ENCODE measurements at places on chromosomes 2 and 18. TPM values are rescaled to one million over a fixed set of nuclear protein-coding genes. Genes with fewer than 3 reads are reported as not detected.

Gene AQP4
- not detected for polyA plus RNA-seq

Gene RGPD4
- not detected for polyA plus RNA-seq

Gene CPO
- polyA plus RNA-seq, result not detected

Gene MTERF4
- polyA plus RNA-seq, result 46.6 TPM

Gene ABCG5
- not detected for polyA plus RNA-seq

Gene TCF23
- polyA plus RNA-seq, result not detected

Gene LHCGR
- polyA plus RNA-seq, result not detected

Gene FN1
- 2.0 TPM for polyA plus RNA-seq

Gene USP40
- polyA plus RNA-seq, result 11.1 TPM

Gene CPLX4
- polyA plus RNA-seq, result not detected

Gene CHRNA1
- not detected for polyA plus RNA-seq

Gene SERPINB3
- polyA plus RNA-seq, result not detected

DNA sequence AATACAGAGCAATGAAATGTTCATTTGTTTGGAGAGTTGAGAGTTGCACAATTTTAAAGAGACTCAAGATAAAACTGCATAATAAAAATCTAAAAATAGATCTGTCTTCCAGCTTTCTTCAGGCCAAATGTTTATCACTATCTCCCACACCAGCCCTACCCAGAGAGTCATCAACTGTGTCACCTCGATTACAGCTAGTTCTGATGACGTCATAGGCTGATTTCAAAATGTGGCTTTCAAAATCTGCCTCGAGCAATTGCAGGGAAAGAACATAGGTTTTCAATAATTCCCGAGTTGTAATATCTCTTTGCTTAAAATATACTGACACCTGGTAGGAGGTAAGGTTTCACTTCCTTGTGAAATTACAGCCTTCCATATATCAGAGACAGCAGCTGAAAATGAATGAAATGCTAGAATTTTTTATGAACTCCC, 677.6 kb upstream of the ID2 start:
- no peak for DNase-seq

DNA sequence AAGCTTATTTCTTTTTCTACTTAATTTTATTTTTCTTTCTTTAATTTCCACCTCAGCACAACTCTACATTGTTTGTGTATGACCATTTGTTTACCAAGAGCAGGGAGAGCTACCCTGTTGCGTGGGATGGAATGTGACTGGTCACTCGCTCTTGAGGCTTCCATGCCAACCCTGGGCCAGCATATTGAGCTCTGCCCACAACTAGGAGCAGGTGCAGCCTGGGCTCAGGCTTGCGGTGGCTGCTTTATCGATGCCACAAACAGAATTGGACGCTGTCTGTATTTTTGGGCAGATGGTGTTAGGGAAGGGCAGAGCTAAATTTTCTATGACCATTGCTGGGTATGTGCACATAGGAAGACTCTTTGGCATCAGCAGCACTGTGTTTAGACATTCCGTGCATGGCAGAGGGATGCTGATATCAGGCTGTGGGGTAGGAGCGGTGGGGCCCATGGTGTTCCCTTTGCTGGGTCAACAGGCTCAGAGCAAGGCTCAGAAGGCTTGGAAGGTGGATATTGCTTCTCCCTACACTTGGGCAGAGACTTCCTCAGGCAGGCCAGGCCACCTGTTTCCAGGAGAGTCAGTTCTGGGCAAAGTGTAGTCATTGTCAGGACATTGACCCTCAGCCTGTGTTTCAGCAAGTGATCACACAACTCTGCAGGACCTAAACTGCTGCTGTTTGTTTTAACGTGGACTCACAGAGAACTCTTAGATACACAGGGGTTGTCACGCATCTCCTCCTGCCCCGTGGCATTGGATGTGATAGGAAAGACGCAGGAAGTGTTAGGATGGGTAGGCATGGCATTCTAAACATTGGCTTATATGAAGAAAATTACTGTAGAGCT, 40.2 kb downstream of the TMEM182 start:
- DNase-seq, result no peak

DNA sequence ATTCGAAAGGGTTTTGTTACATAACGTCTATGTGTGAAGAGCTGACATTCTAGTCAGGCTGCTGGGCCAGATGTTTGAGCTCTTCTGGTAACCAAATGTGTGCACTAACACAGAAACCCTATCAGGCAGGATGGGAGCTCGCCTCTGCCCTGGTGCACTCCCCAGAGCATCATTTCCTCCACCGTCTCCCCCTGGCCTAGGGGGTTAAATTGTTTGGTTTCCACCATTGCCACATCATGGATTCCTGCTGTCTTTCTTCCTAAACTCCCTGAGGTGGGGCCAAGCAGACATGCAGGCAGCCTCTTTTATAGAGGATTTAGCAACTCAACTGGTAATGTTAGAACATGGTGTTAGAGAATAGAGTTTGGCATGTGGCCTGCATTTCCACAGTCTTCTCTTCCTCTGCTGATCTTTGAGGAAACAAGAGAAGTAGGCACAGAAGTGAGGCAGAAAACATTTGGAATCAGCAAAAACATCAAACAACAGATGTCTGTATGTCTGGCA, 87.3 kb downstream of the ANTXR1 start:
- DNase-seq, result no peak

- DNase-seq, result no peak
These were observed 43.8 kb upstream of the SERTAD2 start for GRCh38 chr2:64697297-64698176.

DNA sequence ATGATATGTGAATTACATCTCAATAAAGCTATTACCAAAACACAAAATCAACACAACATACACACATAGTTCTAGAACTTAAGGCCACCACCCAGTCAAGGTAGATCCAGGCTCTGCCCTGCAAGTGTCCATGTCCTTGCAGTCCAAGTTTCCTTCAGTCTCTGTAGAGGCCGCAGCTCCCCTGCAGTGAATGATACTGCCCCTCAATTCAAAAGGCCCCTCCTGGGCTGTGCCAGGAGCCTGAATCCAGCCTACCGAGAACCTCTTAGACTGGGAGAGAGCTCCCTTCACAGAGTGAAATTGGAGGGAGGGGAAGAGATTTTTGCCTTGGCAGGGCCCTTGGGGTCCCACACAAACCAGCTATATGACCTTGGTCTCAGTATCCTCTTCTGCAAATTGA, 42.5 kb upstream of the ATP6V1B1 start:
- no peak for DNase-seq

DNA sequence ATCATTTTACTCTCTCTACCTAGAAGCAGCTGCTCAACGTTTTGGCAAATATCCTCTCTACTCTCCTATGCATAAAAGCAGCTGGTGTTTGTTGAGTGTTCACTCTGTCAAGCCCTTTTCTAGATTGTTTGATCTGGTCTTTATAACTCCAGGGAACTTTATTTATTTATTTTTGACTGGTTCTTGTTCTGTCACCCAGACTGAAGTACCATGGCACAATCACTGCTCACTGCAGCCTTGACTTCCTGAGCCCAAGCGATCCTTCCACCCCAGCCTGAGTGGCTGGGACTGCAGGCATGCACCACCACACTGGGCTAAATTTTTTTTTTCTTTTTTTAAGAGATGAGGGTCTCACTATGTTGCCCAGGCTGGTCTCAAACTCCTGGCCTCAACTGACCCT, 12.7 kb downstream of the CATIP start:
- DNase-seq, result no peak

- DNase-seq, result no peak
These were observed 2.6 kb downstream of the PMAIP1 start for GRCh38 chr18:59902131-59902992.

- DNase-seq, result peak; percentile 88
These were observed 37.0 kb upstream of the METTL21A start for GRCh38 chr2:207662203-207662602.

DNA sequence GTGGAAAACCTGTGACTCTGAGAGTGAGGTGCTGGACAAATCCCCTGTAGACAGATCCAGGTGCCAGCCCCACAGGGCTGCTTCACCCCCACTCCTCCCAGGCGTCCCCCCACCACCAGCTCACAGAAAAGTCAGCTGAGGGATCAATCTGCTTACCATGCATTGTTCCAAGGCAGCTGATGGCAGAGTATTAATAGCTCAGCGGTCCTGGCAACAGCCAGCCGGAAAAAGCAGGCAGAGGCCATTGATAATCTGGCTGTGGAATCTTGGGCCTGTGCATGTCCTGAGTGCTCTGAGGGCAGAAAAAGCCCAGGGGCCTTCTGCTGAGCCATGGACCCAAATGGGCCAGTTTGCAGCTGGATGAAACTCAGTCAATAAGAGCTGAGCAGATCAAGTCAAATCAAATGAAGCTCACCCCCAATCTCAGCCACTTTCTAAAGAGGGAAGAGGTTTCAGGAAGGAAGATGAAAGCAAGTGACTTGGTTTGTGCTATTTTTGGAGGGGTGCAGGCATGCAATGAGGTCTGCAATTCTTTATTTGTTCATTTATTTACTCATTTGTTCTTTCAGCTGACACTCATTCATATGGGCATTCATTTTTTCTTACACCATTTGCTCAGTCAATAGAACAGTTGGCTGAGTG, 63.4 kb downstream of the GYPC start:
- no peak for DNase-seq
